Vagina (tissue), 2 donors: ENCODE measurements at places on chromosomes 13 and 19.

DNA sequence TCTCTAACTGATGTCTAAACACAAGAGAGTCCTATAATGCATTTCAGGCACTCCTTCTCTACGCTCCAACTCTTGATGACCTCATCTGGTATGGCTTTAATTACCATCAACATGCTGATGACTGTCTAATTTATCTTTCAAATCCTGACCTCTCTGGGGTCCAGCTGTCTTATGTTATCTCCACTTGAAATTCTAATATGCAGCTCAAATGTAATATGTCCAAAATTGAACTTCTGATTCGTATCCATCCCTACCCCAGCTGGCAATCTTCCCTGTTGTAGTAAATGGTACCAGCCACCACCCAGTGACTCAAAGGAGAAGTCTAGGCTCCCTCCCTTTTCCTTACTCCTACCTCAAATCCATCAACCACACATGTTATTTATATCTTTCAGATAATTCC is 288.0 kb upstream of the SLC10A2 start:
- H3K36me3 ChIP-seq = no peaks in the 10 kb centered on the region
- DNase-seq = no peak
- no peak overlapping the region for H3K4me3 ChIP-seq
- H3K27ac ChIP-seq = no peak overlapping the region

DNA sequence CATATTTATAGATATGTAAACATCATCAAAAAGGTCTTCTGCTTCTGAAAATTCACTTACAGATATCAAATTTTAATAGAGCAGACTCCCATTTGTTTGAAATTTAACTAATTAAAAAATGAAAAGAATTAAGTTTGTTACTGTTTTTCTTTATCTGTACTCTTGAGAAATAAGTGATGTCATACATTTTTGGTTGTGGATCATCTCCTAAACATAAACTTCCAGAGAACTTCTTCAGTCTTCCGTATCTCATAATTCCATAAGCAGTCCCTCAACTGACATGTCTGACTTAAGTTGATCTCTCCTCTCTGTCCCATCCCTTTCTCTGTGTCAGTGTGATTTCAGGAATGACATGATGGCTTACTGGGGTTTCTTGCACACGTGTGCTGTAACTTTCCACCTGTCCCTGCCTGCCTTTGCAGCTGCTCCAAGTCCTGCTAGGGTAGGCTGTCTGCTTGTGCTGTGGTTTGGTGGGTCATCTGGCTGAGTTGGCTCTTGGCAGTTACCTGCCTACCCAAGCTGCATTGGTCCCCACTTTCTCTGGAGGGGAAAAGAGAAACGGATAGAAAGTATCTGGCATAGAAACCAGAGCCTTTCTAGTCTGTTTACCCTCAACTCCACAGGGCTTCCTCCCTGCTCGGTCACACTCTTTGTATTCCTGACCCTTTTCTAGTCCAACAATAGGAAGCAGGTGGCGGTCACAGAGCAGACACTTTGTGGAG is 127.1 kb downstream of the GGACT start:
- H3K4me3 ChIP-seq = no peak overlapping the region
- no peaks in the 10 kb centered on the region for H3K36me3 ChIP-seq
- no peaks in the 10 kb centered on the region for H3K4me1 ChIP-seq
- no peak overlapping the region for H3K27ac ChIP-seq

DNA sequence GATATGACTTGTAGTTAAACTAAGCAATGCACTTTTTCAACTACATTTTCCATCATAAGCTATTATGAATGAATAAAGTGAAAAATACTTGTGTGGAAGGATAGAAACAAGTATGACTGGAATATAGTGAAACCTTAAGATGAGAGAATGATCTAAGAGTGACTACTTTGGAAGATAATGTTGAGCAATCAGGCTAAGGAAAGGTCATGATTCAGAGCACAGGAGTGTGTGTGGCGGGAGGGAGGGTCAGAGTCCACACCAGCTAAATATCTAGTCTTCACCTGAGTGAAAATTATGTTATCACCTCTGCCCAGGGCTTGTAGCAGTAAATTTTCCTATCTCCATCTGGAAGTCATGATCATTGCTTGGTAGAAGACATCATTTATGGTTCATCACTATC is 833.4 kb upstream of the ATXN8OS start:
- no peak overlapping the region for H3K4me3 ChIP-seq
- no peak for DNase-seq
- H3K27ac ChIP-seq = no peak overlapping the region
- H3K36me3 ChIP-seq = no peaks in the 10 kb centered on the region
- H3K4me1 ChIP-seq = no peaks in the 10 kb centered on the region

DNA sequence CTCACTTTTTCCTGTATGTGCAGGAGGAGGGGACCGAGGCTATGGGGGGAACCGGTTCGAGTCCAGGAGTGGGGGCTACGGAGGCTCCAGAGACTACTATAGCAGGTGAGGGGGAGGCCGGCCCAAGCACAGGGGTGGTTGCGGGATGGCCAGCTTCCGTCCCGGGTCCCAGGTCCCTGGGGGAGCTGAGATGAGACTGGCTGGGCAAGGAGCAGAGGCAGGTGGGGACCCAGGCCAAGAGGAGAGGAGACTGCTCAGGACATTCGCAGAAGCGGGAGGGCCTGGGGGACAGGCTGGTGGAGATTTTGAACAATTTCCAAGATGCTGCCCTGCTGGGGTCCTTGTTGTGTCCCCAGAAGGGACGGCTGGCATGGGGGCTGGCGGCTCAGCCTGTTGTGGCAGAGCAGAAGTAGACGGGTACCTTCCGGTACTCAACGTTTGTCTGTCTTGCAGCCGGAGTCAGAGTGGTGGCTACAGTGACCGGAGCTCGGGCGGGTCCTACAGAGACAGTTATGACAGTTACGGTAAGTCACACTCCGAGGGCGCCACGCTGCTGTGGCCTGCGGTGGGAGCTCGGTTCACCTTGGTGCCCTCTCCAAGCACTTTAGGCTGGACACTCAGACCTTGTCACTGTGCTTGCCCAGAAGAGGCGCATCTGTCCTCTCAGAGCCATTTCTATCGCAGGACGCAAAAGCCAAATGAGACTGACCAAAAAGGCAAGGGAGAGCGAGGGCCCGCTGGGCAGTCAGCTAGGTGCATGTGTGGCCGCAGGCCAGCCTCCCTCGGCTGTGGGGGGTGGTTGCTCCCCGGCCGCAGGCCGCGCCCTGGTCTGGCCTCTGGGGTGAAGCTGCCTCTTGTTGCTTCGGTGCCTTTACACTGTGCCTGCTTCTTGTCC is 2.6 kb downstream of the CIRBP start:
- H3K4me1 ChIP-seq = peaks cover 83% of the 10 kb centered on the region
- no peaks in the 10 kb centered on the region for H3K27me3 ChIP-seq
- H3K4me3 ChIP-seq = peak overlapping the region; percentile 63
- H3K36me3 ChIP-seq = no peaks in the 10 kb centered on the region
- peak overlapping the region; percentile 99 for H3K27ac ChIP-seq
- no peak for DNase-seq

DNA sequence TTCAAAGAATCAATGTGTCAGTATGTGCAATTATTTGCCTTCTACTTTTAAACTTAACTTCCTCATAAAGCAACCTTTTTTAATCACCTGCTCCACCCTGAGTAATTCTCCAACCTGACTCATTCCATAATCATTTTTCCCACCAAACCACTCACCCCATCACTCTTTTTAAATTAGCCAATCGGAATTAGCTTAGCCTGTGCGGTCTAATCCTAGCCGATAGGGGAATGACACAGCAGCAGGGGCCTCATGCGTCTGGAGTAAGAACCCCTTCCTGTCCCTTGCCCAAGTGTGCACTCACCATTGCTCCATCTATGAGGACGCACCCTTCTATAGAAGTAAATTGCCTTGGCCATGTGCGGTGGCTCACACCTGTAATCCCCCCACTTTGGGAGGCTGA is 27.4 kb upstream of the ZNF83 start:
- H3K27ac ChIP-seq = no peak overlapping the region
- no peaks in the 10 kb centered on the region for H3K27me3 ChIP-seq
- H3K4me1 ChIP-seq = no peaks in the 10 kb centered on the region
- no peak for DNase-seq
- H3K4me3 ChIP-seq = no peak overlapping the region

DNA sequence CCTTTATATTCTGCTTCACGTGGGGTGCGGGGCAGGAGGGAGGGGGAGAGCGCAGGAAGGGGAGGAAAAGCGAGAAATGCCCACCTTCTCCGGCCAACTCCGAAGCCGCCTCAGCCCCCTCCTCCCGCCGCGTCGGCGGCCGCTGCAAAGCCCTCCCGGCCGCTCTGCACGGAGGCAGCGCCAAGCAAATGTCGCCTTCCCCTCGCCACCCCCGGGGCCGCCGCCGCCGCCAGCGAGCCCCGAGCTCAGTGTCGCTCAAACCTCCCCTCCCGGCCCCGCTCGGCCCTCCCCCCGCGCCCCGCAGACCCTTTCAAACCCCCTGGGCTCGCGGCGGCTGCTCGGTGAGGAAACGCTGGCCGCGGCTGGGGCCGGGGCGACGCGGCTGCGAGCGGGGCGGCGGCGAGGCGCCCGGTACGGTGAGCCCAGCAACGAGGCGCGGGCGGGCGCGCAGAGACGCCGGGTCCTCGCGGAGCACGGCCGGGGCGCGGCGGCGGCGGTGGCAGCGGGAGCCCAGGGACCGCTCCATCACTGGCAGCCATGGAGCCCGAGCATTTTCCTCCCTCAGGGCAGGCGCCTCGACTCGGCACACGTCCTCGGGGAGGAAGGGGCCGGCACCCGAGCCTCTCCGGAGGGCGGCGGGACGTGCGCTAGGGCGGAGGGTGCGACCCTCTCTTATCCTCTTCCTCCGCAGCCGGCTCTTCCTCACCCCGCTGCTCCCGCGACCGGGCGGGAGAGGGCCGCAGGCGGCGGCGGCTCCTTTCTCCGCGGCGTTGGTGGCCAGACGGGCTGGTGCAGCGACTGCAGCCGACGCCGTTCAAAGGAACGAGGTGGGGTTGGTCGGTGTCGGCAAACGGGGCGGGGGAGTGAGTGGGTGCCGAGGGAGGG is 463 bp upstream of the TSC22D1 start:
- H3K27me3 ChIP-seq = no peaks in the 10 kb centered on the region
- peak overlapping the region; percentile 90 for H3K4me3 ChIP-seq
- H3K4me1 ChIP-seq = peaks cover 54% of the 10 kb centered on the region
- peak overlapping the region; percentile 98 for H3K27ac ChIP-seq
